ENCODE measurements at places on chromosomes 1 and 21.

DNA sequence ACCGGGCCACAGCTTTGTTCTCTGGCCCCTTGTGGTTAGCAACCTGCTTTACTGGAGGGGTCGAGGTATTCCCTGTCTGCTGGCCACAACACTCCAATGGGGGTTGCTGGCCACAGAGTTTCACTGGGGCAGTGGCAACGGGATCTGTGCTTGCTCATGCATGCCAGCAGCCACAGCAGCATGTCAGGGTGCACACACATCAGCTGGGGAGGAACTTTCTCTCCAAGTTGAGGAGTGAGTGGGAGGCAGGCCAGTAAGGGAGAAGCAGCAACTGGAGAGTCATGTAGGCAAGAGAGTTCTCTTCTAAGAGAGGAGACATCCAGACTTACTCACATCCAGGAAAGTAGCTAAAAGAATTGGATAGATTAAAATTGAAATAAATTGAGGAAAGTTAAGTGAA, 38.0 kb downstream of the SAMD13 start:
- no peak for DNase-seq

DNA sequence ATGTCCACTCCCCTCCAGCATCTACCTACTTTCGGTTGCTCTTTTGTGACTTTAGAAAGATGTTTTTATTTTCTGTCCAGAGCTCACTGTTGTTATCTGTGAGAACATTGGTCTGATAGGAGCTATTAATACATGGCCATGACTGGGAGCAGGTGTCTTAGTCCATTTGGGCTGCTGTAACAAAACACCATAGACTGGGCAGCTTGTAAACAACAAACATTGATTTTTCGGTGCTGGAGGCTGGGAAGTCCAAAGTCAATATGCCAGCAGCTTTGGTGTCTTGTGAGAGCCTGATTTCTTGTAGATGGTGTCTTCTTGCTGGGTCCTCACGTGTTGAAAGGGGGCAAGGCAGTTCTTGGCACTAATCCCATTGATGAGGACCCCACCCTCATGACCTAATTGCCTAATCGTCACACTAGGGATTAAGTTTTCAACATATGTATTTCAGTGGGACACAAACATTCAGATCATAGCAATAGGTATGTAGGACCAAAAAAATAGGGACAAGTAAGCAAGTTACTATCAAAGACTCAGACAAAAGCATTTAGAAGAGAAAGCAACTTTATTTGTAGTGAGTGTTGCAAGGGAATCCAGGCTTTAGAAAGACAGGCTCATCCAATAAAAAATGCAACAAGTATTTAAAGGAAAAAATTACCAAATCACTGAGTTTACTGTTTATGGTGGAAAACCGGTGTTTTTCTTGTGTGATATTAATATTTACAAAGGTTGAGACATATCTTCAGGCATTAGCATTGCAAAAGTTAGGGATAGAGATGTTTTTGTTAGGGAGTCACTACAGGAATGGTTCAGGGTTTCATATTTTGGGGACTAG, 55.2 kb upstream of the WDR26 start:
- no peak for DNase-seq

DNA sequence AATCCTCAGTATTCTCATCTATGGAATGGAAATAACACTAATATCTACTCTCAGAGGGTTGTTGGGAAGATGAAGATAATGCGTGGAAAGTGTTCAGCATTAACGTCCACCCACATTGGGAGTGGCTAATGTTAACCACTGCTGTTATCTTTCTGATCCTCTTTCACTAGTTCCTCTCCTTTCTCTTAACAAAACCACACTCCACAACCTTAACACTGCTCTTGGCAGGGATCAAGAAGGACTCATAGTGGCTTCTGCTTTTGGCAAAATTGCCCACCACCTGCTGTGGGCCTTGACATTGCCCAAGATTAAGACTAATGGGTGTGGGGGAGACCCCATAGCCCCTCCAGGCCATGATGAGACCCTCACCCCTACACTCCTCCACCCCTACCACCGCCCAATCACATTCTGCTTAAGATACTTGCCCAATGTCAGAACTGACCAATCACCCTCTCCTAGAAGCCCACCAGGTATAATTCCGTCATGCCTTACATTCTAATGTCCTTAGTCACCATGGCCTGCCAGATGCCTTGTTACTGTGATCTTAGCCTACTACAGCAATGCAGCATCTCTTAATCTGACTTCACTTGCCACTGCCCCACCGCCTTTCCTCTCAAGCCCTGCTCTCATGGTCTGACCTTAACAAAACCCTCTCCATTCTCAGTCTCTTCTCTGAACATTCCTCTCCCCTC, 27.1 kb downstream of the DHCR24 start:
- DNase-seq = no peak

- no peak for DNase-seq
Observed at GRCh38 chr1:228804640-228805413, 69.5 kb downstream of the RHOU start.

DNA sequence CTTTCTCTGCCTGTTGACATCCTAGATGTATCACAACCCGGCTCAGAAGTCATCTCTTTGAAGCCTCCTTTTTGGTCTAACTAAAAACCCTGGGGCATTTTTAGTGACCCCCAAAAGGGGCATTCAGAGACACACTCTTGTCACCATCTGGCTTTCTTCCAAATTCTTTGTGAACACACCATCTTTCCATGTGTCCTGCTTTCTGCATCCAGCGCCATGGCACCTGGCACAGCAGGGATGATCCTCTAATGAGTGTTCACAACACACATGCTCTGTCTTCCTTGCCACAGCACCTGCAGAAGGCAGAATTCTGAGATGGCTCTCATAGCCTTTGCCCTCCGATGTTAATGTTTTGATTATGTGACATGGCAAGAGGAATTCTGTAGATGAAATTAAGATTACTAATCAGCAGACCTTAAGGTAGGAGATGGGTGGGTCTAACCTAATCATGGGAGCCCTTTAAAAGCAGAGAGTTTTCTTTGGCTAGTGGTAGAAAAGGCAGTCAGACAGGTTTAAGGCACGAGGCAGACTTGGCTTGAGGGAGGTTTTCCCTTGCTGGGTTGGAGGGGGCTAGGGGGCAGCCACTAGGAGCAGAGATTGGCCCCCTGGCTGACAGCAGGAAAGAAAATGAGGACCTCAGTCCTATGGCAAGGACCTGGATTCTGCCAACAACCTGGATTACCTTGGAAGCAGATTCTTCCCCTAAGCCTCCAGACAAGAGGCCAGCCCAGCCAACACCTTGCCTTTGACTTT, 4.9 kb upstream of the TMEM61 start:
- DNase-seq = no peak

GRCh38 chr1:46818591-46818990, 19.7 kb downstream of the CYP4B1 start:
- no peak for DNase-seq

DNA sequence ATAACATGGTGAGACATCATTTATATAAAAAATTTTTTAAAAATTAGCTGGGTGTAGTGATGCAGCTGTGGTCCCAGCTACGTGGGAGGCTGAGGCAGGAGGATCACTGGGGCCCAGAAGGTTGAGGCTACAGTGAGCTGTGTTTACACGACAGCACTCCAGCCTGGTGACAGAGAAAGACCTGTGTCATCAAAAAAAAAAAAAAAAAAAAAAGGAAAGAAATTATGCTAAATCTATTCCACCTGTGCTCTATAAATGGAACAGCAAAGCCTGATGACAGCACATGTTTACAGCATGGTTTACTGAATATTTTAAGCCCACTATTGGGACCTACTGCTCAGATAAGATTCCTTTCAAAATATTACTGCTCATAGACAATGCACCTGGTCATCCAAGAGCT, 217.6 kb downstream of the PRDM2 start:
- no peak for DNase-seq

DNA sequence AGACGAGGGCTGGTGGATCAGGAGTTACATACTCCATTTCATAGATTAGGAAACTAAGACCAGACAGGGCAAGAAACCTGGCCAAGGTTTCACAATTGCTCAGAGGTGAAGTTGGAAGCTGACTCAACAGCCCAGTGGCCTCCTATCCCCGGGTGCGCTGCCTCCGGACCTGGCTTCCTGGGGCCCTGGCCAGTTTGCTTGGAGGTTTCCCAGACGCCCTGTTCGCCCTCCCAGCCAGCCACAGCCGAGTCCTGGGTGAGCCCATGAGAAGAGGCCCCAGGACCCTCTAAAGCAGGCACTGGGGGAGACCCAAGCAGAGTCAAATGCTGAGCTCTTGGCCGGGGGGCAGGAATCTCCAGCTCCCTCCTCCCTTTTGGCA, 180.1 kb downstream of the ZBTB18 start:
- DNase-seq = no peak

Measured in mucosa of gallbladder (tissue), 1 donor.